GF-D8 (cell line): ENCODE measurements at places on chromosomes 12 and 14.

GRCh38 chr12:38772437-38772836, 133.0 kb downstream of the CPNE8 start:
- no peak for DNase-seq

DNA sequence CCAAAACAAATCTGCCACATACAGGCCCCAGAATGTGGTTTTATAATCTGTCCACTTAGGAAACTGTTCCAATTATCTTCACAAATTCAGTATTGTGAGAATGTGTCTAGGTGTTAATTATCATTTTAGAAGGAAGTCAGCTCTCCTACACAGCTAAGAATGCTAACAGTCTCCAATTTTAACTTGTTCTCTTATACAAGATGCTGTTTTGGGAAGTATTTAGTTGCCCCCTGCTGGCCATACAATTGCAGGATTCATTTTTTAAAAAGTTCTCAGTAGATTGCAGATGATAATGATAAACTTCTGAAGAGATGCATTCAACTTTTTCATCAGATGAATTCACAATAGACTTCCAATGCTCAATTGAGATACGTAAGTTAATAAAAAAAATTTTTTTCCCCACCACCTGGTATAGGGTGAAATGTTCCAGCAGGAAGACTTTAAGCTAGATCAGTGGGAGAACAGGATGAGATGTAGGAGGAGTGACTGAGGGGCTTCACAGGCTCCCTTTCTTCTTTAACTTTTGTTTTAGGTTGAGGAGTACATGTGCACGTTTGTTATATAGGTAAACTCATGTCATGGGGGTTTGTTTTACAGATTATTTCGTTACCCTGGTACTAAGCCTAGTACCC, 27.3 kb upstream of the OSBPL8 start:
- DNase-seq = peak; percentile 55

- DNase-seq = no peak
Observed at GRCh38 chr14:88299865-88300530, 23.1 kb downstream of the KCNK10 start.

GRCh38 chr14:88545256-88545655, 9.6 kb downstream of the PTPN21 start:
- no peak for DNase-seq

GRCh38 chr12:1744932-1745331, 54.1 kb downstream of the ADIPOR2 start:
- no peak for DNase-seq

DNA sequence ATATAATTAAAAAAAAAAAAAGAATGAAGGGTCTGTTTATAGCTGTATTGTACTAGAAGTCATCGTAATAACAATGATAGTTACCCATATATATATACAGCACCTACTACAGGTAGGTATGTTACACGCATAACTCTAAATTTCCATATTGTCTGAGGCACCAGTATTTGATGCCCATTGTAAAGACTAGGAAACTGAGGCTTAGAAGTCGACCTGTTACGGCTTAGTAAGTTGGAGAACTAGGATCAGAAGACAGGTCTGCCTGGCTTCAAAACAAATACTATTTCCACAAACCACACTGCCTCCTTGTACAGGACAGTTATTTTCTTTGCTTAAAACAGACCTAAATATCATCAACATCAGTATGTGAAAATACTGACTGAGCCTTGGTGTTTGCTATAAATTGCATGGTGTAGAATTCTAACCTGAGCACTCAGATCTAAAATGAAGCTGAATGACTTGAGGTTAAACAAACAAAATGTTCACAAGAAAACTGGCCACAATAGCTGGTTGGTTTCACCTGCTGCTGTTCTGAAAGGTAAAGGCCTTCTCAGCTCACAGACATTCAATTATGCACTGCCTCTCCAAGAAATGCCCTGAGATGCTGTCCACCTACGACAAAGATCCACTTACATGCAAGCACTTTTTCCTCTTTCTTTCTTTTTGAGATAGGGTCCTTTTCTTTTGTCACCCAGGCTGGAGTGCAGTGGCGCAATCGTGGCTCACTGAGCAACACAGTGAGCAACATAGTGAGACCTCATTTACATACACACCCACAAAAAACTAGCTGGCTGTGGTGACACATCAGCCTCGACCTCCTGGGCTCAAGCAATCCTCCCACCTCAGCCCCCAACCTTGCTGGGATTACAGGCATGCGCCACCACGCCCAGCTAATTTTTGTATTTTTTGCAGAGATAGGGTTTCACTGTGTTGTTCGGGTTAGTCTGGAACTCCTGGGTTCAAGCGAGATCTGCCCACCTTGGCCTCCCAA, 35.7 kb downstream of the SSH1 start:
- DNase-seq = peak; percentile 30

- peak; percentile 88 for DNase-seq
Observed at GRCh38 chr12:42180990-42181596, 36.4 kb upstream of the GXYLT1 start.

GRCh38 chr12:80175307-80175930, 76.1 kb downstream of the OTOGL start:
- no peak for DNase-seq

DNA sequence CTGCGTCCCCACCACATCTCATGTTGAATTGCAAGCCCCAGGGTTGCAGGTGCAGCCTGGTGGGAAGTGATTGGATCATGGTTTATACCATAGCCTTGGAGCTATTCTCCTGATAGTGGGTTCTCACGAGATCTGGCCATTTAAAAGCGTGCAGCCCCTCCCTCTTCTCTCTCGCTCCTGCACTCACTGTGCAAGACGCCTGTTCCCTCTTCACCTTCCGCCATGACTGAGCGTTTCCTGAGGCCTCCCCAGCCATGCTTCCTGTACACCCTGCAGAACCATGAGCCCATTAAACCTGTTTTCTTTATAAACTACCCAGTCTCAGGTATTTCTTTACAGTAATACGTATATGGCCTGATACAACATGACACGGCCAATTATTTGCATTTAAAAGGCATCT, 146.6 kb downstream of the RIMBP2 start:
- DNase-seq = no peak

DNA sequence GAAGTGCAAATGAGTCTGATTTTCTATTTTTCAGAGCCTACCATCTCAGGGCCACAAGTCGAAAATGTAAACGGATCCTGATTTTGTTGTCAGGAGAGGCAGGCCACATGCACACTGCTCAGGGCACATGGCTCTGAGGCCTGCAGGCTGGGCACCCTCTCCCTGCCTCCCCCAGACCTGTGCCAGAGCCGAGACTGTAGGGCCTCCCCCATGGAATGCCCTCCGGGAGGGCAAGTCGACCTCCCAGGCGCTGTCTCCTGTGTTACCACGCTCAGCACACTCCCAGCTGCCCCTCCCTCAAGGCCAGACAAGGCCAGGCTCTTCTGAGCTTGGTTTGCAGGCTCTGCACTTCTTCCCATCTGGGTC, 121.7 kb downstream of the CRACR2A start:
- no peak for DNase-seq

- peak; percentile 28 for DNase-seq
Observed at GRCh38 chr12:2691345-2692071, 103.3 kb upstream of the FKBP4 start.

GRCh38 chr12:88726806-88727720, 146.8 kb upstream of the KITLG start:
- no peak for DNase-seq

DNA sequence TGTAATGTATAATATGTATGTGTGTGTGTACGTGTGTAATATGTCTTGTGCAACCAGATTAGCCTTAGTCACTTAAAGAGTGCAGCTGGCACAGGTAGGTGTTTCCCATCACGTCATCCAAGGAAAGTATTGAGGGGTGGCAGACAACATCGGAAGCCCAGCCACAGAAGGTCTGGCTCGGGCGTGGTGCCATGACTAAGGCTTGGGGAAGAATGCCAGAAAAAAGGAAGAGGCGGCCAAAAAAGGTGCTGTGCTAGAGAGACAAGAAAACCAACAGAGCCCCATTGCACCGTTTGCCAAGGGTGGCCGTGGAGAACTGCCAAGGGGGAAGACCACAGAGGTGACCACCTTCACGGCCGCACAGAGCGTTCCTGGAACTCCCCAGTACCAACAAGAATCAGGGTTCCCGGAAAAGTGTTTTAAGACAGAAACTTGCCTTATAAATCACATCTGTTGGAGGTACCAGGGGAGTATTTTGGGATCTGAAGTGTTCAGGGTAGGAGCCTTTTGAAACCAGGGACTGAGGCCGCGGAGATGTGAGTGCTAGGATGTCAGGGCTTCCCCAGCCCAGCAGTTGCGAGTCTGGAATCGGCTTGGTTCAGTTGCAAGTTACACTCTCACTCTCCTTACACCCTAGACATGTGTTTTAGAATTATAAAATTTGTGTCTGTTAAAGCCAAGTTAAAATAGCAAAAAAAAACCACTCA, 131.2 kb upstream of the DYRK2 start:
- DNase-seq = no peak

- no peak for DNase-seq
Observed at GRCh38 chr12:125203145-125203765, 138.0 kb downstream of the AACS start.

DNA sequence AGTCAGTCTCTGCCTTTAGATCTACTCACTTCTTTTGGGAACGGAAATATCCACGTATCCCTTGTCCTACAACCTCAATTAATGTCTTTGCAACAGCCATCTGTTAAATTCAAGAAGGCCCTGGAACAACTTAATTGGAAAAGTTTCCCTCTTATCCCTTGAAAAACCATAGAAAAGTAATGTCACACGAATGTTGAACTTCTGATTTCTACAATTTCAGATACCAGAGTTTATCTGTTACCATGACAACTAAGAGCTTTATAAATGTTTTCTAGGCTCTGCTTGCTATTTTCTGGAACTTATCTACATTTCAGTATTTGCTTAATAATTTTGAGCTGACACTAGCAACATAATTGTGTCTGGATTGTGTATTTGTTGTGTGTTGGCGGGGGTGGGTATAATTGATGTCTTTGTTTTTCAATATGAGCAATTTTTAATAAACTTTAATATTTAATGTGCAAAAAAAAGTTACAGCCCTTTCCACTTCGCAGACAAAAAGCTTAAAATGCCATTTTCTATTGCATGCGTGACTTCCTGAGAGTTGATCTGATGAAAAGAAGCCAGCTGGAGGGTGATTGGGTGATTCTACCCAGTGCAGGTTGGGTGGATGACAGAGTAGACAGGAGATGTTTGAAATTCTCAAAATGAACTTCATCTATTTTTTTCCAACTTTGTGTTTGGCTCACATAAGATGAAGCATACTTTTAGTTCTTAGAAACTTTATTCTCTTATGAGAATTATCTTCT, 11.8 kb upstream of the EDDM3A start:
- no peak for DNase-seq

DNA sequence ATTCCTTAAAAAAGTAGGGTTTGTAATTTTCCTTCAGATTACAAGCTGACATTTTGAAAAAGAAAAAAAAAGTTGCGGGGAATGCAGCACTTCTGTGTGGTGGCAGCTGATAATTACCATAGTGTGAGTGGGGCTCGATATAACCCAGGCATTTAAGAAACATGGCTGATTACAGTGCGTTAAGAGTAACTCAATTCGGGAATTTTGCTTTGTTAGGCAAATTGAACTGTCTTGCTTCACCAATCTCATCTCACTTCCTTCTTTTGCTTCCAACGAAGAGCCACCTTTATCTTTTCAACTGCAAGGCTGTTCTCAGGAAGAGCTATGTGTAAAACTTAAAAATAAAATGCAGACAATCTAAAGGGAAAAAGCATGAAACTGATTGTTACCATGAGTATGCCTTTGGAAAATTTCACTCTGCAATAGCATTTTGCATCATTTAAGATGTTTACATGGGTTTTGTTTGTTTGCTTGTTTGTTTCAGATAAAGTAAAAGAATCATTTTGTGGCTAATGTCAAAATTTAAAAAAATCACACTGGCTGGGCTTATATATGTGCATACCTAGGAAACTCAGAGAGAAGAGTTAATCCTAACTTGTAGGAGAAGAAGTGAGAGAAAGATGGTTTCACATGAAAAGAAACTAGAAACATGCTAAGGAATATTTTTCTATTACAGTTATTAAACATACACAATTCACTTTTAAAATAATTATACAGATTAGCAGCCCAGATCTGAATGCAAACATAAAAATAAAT, 295.9 kb upstream of the ATP2B1 start:
- no peak for DNase-seq
